ENCODE measurements at places on chromosomes 2 and 18. TPM values are rescaled to one million over a fixed set of nuclear protein-coding genes. Genes with fewer than 3 reads are reported as not detected.

ZNF385B gene
- total RNA-seq = not detected

LIMS2 gene
- total RNA-seq = 9.6 TPM

PID1 gene
- total RNA-seq = 35.0 TPM

AKAIN1 gene
- not detected for total RNA-seq

TACR1 gene
- 0.29 TPM for total RNA-seq

NUP35 gene
- total RNA-seq = 5.0 TPM

ANO7 gene
- 0.22 TPM for total RNA-seq

LYG2 gene
- not detected for total RNA-seq

SPR gene
- total RNA-seq = 16.2 TPM

IFIH1 gene
- total RNA-seq = 9.3 TPM

OTOS gene
- total RNA-seq = not detected

IFT172 gene
- 18.5 TPM for total RNA-seq

LINC00305 gene
- total RNA-seq = not detected

SALL3 gene
- not detected for total RNA-seq

UPP2 gene
- total RNA-seq = not detected
